Activated T-cell treated with anti-CD3 and anti-CD28 coated beads for 48 hours (primary cell): ENCODE measurements at places on chromosomes 5 and 9.

GRCh38 chr5:62192958-62193357, 113.0 kb upstream of the KIF2A start:
- DNase-seq = no peak

DNA sequence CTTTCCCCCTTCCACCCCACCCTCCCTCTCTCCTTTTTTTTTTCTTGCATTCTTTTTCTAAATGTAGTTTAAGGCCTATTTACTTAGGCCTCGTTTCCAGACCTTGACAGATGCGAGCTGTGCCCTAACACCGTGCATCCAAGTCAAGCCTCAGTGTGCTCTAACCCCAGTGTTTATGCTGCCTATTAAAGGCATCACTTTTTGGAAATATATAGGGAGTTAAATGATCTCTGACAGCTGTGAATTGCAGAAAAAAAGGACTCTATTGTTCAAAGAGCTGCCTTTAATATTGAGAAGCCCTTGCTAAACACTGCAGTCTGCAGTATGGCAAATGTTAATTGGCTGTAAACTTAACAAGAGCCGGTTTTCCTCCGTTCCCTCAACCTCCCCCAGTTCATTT, 270.4 kb upstream of the TUT7 start:
- DNase-seq = no peak

GRCh38 chr5:1051366-1051720, 42.7 kb downstream of the NKD2 start:
- DNase-seq = no peak

DNA sequence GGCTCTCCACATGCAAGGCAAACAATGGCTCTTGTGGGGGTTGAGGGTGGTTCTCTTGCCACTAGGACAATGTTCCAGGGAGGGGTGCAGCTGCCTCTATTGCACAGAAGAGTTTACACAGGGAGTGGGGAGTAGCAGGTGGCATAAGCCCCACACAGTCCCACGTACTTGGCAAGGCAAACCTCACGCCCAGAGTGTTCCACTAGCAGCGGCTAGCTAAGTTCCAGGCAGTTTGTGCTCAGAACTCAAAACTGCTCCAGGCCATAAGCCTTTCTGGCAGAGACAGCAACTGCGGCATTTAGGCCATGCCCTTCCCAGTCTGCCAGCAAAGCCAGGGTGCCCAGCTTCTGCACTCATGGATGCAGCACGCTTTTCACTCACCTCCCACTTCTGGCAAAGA, 29.0 kb upstream of the BTNL3 start:
- no peak for DNase-seq

DNA sequence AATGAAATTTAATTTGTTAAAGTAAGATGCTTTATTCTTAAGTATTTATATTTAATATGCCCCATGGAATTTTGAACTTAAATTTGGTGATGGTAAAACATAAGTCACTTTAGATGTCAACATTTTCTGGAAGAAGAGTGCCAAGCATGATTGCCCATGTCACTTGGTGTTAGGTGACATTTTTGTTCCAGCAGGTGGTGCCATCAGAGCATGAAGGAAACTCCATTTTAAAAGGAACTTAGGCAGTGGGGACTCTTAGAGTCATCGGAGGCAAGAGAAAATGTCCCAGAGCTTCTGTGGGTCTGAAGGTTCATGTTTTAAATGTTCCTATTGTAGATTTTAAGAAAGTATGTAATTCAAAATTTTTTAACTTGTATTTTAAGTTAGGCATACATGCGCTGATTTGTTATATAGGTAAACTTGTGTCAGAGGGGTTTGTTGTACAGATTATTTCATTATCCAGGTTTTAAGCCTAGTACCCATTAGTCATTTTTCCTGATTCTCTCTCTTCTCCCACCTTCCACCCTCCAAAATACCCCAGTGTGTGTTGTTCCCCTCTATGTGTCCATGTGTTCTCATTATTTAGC, 789.3 kb downstream of the SEMA5A start:
- no peak for DNase-seq

GRCh38 chr9:20940447-20941173, 90.8 kb downstream of the HACD4 start:
- DNase-seq = no peak

- DNase-seq = no peak
Observed at GRCh38 chr5:177404641-177405179, 4.2 kb upstream of the PFN3 start.

DNA sequence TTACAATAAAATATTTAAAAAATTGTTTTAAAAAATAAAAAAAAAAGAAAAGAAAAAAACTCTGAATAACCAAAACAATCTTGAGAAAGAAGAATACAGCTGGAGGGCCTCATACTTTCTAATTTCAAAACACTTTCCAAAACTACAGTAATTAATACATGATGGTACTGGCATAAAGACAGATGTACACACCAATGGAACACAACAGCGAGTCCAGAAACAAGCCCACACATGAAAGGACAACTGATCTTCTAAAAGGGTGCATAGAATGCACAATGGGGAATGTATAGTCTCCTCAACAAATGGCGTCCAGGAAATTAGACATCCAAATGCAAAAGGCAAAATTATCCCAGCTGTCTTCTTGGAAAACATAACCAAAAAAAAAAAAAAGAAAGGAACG, 99.6 kb downstream of the LURAP1L start:
- DNase-seq = no peak

DNA sequence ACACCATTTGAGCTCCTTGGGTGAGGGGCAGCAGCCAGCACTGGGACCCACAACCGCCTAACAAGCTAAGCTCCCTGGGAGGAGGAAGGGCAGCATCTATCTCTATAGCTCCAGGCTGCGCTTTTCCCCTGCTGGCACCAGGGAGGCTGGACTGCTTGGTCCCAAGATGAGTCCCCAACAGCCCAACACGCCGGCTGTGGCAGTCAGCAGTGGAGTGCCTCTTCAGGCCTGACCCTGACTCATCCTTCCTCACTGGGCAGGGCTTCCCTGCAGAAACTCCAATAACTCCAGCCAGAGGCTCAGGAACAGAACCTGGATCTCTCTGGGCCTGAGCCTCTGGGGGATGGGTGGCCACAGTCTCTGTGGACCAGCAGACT, 113.7 kb upstream of the ADAMTS16 start:
- no peak for DNase-seq
